KBM-7 (cell line): ENCODE measurements at places on chromosomes 4 and X.

GRCh38 chr4:53905276-53905940, 159.0 kb downstream of the CHIC2 start:
- no peak for DNase-seq

DNA sequence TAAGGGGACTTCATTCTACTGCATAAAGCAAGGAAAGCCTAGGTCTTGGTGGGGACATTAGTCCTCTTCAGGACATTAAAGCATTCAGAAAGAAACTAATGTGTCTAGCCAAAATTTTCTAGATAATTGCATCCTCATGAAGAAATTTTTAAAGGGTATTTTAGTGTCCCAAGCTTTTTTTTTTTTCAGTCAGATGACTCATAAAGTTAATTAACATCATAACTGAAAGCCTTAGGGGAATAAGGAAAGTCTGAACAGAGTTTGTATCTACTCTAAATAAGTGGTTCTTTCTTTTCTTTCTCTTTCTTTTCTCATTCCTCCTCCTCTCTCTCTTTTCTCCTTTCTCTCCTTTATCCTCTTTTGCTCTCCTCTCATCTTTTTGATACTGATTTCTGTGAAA, 202.4 kb downstream of the ADAMTS3 start:
- no peak for DNase-seq

DNA sequence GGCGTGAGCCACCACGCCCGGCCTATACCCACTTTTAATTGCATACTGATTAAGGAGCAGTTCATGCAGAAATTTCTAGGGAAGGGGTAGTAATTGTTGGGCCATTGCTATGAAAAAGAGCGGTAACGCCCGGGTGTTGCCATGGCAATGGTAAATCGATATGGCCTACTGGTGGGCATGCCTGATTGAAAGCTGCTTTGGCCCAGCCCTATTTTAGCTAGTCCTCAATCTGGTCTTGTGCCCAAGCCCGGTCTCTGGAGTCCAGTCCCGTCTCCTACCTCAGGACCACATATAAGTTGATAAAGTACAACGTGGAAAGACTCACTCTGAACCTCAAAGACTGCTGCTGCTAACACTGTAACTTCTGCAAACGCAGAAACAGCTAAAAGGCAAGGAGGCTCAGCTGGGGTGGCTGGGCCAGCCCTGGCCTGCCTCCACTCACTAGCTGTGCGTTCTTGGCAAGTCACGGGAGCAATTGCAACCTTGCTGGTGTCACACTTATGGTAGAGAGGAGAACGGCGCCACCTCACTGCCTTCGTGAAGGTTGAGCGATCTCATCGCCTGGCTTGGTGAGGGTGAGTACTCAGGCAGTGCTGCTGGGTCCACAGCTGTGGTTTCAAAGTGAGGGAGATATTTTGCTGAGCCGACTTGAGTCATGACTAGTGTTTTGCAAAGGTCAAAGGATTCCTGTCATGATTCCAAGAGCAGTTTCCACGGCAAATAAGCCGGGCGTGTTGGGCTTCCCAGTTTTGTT, 57.0 kb upstream of the GRPEL1 start:
- DNase-seq = no peak

DNA sequence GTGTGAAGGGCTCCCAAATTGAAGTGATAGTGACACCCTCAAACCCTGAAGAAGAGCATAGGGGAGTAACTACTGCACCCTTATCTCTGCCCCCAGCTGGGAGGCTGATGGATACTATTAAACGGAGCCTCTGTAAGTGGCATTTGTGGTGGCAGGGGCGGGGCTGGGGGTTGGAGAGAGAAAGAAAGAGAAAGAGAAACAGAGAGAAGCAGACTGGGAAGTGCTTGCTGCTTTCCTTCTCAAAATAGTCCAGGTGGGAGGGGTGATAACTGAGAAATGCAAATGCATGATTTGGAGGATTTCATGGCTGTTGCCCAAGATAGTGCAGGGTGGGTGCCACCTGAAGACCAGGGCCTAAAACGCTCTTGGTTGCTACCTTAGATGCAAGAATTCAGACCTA, 253.5 kb upstream of the GATB start:
- DNase-seq = no peak

GRCh38 chrX:120739300-120739699, 109.4 kb upstream of the C1GALT1C1 start:
- DNase-seq = no peak
